CD4-positive, alpha-beta T cell treated with Interferon alpha-2 for 1 hour (primary cell): ENCODE measurements at places on chromosomes 16 and 17.

DNA sequence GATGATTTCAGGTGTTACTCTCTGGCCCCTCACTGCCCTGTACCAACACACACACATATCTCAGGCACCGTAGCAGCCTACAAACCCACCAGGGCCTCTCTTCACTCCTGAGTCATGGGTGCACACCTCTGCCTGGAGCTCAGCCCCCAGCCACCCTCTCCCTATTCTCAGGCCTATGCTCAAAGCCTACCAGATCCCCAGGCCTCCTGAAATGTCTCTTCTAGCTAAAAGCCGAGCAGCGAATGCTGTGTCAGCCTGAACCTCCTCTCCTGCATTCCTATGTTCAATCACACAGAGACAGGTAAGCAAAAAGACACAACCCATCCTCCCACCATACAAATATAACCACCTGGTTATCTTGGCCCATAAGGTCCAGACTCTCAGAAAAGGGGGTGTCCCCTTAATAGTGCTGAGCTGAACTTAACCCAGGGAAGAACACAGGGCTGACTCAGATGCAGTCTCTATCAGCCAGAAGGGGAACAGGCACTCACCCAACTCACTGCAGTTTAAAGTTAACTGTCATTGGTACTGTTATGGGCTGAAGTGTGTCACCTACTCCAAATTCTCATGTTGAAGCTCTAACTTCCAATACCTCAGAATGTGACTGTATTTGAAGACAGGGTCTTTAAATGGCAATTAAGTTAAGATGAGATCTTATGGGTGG lies 62.0 kb upstream of the TEKT3 start:
- no peak for DNase-seq

DNA sequence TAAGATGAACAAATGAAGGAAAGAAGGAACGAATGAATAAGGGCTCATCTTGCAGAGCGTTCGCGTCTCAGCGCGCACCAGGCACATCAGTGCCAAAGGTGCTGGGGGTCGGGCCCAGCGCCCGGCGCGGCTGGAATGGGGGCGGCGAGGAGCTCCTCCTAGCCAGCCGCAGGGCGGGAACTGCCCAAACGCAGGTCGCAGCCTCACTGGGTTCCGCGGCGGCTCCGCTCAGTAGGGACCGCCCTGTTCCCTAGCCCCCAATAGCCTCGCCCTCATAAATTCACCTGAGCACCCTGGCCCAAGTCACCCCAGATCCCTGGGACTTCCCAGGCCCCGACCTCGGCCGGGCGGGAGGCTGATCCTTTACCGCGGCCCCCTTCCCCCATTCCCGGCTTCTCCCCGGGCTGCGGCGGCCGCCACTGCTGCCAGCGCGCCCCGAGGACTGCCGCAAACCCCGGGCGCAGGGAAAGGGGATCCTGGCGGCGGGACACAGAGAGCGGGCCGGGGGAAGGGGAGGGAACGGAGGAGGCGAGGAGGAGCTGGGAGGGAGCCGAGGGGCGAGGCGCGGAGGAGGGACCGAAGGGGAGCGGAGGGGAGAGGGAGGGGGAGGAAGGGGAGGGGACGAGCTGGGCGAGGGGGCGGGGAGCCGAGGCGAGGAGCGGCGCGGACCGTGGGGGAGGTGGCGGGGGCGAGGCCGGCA lies 377 bp upstream of the CRHR1 start:
- DNase-seq: no peak

- DNase-seq: no peak
Measured at GRCh38 chr17:81349397-81350319, 45.6 kb upstream of the BAHCC1 start.

DNA sequence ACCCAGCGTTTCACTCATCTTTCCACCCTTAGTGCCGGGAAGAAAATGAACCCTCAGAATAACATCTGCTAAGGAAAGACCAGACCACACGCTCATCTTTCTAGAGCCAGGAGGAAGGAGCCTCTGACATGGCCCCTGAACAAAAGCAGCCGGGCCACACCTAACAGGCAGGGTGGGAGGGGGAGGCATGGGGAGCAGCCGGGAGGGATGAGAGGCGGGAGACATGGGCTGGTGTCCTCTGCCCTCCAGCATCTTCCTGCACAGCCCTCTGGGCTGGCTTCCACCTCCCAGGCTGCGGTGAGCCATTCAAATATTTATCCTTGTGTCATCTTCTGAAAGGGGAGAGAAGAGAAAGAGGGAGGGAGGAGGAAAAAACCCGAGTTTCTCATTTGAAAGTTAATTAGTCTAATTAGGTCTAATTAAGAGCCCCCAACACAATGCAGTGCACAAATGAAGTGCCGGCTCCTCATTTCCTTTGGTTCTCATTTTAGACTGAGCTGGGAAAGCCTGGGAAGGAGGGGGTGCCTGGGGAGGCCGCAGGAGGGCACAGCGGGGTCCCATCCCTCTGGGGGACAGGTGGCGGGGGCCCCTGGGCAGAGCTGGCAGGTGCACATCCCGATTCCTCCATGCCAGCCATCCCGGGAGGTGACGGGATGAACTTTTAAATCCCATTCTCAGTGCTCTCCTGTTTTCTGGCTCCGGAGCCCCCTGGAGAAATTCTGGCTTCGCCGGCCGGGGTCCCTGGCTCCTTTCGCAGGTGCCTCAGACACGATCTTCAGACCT lies 90.5 kb downstream of the ENGASE start:
- DNase-seq: no peak

GRCh38 chr17:81207610-81208581 lies 14.9 kb downstream of the CEP131 start:
- no peak for DNase-seq

- no peak for DNase-seq
Measured at GRCh38 chr16:27461483-27462171, 59.7 kb downstream of the IL21R start.

- no peak for DNase-seq
Measured at GRCh38 chr17:29066047-29066446, 23.1 kb downstream of the PIPOX start.

DNA sequence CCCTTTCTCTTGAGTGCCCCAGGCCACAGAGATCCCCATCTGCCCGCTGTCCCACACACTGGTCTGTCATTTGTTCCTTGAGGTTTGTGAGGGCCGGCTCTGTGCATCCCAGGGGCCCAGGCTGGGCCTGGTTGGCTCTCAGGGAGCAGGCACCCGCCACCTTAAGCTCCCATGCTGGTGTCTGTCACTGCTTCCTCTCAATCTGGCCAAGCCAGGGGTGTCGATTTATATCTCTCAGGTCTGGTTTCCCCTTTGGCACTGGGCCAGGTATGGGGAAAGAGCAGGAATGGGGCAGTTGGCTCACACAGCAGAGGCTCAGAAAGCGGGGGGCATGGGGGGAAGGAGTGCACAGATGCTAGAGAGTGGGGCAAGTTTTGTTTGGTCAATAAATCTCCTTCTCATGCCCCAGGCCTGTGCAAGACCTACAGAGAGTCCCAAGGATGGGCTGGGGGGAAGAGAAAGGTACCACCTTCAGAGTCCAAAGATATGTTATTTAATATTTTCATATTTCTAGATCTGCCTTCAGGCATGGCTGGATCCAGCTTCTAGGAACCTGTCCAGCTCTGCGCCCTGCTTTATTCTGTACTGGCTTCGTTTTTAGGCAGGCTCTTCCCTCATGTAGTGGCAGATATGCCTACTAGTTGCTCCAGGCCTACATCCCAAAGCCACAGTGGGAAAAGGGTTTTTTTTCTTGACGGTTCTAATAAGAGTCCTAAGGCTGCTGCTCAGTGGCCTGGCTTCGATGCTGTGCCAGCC lies 34.3 kb downstream of the IL4R start:
- no peak for DNase-seq

- no peak for DNase-seq
Measured at GRCh38 chr17:61474235-61474927, 22.2 kb downstream of the TBX4 start.

DNA sequence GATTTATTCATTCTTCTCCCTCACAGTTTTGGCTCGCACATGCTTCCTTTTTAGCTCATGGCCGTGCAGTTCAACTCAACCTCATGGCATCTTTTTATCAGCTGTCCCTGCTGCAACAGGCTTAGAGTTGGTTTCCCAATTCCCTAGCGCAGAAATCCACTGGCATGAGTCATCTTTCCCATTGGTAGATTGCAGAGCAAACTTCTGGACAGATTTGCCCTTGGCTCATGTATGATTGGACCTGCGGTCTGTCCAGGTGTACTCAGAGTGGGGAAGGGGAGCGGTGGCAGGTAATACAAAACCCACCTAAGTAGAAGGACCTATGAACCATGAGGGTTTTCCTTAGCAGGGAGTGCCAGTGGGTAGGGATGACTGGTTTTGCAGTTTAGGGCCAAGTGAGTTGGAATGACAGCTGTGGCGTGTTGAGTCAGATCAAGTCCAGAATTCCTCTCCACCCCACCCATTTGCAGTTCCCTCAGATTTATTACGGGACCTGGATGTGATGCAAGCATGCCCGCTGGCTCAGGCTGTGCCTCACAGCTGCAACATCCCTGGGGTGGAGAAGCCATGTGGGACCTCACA lies 584.7 kb downstream of the WWOX start:
- DNase-seq: no peak

GRCh38 chr16:30728899-30729672 lies 19.1 kb upstream of the PHKG2 start:
- peak; percentile 15 for DNase-seq

- no peak for DNase-seq
Measured at GRCh38 chr16:12201866-12202265, 225.3 kb downstream of the SNX29 start.

- no peak for DNase-seq
Measured at GRCh38 chr16:4911970-4912386, 25.0 kb downstream of the PPL start.

DNA sequence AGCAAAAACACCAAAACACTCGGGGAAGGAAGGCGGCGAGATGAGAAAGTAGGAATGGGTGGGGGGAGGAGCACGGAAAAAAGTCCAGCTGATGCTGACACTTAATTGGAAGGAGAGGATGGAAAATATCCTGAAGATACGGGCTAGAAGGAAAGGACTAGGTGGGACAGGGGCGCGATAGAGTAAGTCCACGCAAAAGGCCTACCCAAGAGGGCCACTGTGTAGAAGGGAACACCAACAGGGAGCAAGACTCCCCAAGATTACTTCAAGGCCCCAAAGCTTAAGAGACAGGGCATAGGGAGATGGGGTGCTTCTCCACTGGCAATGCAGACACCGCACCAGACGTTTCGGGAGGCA lies 736 bp downstream of the APPBP2 start:
- no peak for DNase-seq

DNA sequence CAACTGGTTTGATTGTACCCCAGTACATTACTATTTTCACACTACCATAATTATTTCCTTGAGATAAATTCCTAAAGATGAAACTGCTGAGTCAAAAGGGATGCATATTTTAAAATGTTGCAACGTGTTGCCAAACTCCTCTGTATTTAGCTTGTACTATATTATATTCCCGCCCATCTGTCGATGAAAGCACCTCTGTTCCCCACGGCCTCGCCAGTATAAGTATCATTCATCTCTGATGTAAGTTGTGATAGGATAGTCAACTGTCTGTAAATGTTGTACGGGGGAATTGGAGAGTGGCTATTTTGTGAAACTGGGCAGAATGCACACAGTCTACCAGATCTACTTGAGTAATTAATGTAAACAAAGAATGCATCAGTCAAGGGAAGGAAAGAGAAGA lies 47.7 kb upstream of the TNRC6A start:
- no peak for DNase-seq

DNA sequence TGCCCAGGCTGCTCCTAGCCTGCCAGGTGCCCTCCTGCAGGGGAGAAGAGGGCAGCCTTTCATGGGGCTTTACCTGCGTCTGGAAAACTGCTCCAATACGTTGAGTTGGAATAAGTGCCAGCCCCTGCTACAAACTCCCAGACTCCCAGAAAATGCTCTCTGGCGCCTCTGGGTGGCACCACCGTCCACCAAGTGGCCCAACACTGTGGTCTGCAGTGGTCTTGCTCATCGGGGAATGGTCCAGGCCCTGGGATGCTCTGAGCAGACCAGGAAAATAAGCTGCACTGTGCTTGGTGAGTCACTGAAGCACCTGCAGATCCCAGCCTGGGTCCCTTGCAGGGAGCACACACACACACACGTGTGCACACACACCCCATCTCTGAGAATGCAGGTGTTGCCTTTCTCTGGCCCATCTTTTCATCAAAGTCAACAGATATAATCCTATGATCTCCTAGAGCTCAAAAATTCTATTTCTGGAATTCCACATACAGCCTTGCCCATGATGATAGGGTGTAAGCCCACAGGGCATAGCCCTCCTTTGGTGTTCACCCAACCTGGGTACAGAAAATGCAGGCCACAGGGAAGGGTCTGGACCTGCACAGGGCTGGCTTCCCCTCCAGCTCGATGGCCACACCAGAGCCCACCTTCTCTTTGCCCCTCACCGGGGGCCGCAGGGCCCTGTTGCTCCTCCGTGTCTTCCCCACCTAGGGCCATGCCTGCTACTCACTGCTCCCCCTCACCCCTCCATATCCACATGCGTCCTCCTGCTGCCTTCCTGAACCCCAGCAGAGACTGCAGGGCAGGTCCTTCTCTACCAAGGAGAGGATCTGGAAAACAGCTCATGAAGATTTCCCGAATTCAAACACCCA lies 20.5 kb downstream of the CDIP1 start:
- no peak for DNase-seq

DNA sequence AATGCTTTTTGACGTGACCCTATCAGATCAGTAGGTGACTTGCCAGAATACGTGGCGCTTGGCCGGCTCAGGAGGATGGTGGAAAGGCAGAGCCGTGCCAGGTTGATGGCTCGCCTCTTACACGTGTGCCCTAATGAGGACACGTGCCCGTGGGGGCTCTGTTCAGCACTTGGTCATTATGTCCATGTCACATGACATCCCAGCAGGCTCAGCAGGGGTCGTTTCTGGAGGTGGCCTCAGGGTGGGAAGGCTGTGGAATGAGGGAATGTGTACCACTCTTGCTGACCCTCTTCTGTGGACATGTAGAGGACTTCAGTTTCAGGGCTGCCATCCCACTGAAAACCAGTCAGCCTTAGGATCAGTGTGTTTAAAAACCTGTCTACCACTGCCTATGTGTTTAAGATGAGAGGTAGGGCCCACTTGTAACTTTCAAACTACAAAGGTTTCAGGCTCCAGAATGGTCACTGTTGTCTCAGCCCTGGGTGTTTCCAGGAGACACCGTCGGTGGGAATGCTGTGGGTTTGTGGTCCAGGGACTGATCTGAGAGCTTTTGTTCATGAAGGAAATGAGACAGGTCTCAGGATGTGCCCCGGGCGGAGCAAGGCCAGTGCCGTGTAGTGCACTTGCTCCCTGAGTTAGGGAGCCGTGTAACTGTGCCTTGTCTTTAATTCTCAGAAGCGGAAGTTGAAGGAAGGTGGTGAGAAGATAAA lies 12.1 kb downstream of the UBN1 start:
- DNase-seq: no peak

- DNase-seq: no peak
Measured at GRCh38 chr17:17041018-17041521, 1.2 kb upstream of the MPRIP start.

DNA sequence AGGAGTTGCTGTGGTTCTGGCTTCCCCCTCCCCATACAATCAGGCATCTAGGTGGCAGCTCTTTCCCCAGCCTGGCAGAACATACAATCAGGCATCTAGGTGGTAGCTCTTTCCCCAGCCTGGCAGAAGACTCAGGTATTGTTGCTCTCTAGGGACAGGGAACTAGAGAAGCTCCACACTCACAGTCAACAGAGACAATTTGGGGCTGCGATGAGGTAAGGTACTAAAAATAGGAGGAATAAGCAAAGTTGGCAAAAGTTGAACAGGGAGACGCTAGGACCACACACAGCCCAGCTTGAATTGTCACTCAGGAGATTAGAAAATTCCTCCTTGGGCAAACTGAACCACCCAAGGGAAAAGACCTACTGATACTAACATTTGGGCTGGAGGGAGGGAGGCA lies 315.5 kb upstream of the CDH5 start:
- no peak for DNase-seq
